Memory B cell (primary cell): ENCODE measurements at places on chromosomes 1 and 21.

- DNase-seq, result peak; percentile 41
Observed at GRCh38 chr1:31955917-31956736, 18.0 kb upstream of the PTP4A2 start.

GRCh38 chr1:109242387-109242786 lies 7.0 kb upstream of the CELSR2 start:
- DNase-seq, result no peak

DNA sequence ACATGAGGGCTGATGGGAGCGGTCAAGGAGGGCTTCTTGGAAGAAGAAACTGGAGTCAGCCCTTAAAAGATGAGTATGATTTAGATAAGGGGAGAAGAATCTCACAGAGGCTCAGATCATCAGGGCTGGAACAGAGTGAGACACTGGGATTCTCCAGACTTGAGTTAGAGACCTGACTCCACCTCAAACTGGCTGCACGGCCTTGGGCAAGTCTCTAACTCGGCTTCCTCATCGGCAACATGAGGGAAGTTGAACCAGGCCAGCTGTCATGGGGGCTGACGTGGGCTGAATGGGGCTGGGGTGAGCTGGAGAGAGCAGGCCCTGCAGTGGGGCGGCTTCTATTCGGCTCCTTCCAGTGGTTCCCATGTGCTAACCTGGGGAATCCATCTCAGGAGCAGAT lies 2.5 kb downstream of the C1QC start:
- no peak for DNase-seq

DNA sequence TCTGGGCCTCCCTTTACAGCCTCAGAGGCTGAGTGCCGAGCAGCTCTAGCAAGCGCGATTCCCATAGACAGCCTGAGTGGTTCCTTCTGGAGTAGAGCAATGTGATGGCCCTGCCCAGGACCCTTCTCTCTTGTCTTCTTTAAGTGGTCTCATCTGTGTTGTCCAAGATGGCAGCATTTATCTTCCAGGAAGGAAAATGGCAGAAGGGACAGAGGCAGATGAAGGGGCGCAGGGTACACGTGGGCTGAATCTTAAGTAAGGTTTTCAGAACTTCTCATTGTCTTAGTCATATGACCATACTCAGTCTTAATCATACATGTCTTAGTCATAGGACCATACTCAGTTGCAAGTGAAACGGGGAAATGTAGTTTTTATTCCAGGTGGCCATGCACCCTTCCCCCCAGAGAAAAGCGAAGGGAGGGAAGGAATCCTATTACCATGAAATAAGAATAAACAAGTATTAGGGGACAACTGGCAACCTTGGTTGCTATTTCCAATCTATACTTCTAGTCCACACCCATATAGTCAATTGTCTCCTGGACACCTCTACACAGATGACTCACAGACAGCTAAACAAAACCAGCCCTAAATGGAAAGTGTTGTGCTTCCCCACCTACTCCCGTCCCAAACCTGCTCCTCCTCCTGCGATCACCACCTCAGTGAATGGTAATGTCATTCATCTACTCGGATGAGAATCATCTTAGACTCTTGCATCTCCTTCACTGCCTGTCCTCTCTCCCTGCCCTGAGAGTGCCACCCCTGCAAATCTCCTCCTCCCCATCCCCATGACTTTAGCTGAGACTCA lies 13.3 kb downstream of the OVAAL start:
- no peak for DNase-seq

- DNase-seq, result no peak
Observed at GRCh38 chr1:53606651-53607051, 132.3 kb downstream of the GLIS1 start.

DNA sequence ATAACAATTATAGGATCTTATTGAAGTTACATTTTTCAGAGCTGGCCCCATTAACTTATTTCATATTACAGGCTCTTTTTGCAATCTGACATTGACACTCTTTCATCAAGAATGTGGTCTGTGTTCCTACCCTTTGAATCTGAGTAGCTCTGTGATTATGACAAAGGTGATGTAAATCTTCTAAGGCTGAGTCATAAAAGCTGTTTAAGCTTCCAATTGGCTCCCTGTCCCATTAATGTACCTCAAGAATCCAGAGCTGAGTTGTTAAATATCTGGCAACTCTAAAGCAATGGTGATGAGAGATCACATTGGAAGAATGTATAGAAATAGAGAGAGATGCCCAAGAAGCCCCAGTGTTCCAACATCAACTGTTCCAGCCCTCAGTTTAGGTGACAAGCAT lies 178.5 kb upstream of the DEPDC1 start:
- DNase-seq, result no peak

DNA sequence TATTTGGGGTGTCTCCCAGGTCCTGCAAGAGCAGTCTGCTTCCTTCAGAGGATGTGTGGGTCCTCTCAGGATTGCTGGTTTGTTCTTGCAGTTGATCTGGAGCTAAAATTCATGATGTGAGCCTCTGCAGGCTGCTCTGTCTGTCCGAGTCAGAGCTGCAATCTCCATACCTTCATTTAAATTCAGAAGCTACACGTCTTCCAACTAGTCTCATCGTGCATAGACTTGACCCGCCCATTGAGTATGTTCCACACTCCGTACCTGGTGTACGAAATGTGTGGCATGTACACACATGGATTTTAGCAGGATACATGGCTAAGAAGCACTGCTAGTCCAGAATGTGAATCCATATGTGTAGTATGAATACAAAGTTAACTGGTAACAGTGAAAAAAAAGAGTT lies 25.0 kb upstream of the RGS2 start:
- no peak for DNase-seq

DNA sequence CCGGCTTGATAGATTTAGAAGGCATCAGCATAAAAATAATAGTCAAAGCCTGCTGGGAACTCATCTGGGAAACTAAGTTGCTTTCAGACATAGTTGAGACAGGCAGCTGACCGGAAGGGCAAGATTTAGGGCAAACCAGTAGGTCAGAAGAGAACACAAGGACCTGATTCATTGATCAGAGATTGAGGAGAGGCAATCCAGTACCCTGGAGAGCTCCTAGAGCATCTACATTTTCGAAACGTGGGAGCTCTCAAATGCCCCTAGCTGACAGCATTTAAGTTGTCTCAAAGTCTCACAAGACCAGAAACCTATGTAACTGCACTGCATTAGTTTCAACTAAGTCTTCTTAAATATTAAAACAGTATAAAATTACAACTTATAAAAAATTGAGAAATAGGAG lies 22.9 kb upstream of the MTF2 start:
- no peak for DNase-seq

DNA sequence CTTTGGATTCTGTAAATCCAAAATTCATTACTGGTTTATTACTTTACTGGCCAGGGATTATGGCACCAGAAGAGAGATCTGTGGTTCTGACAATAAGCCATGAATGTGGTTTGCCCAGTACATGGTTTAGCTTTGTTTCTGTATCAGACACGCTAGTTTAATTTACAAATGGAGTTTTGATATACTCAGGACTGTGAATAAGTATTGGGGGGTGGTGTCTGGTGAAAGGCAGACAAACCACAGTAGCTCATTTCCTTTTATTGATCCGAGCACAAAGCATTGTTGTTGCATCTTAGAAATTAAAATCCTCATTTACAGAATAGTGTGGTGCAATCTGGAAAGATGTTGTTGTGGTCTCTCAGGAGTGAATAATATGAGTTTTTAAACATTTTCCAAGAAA lies 96.0 kb downstream of the ST6GALNAC3 start:
- DNase-seq, result no peak

- DNase-seq, result no peak
Observed at GRCh38 chr1:221089273-221089672, 210.0 kb downstream of the HLX start.

GRCh38 chr1:36699113-36699911 lies 216.6 kb upstream of the CSF3R start:
- DNase-seq, result no peak

DNA sequence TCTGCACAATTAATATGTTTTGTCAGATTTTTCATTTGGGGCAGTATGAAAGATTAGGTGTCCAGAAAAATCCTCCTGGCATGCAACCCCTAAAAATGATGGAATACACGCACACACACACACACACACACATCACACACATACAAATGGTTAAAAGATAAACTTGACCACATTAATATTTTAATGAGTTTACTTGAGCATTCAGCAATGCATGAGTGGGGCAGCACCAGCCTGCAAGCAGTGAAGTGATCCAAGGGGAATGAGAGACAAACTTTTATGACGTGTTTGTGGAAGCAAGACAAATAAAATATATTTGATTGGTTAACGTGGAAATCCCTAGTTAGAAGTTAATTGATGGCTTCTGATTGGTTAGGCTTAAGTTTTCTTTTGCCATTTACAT lies 29.1 kb upstream of the SOAT1 start:
- no peak for DNase-seq

GRCh38 chr1:113507552-113508214 lies 117.4 kb downstream of the MAGI3 start:
- DNase-seq, result no peak

GRCh38 chr1:206786212-206786886 lies 14.1 kb upstream of the IL10 start:
- DNase-seq, result no peak

DNA sequence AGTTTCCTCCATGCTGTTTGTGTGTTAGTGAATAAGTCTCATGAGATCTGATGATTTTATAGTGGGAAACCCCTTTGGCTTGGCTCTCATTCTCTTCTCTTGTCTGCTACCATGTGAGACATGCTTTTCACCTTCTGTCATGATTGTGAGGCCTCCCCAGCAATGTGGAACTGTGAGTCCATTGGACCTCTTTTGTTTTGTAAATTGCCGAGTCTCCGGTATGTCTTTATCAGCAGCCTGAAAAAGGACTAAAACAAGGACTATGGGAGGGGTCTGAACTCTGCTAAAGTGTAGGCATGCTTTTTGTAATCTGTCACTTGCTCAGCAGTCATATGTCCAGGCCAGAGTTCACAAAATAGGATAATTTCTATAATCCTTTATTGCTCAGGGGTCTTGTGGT lies 164.0 kb upstream of the SNX7 start:
- no peak for DNase-seq

- DNase-seq, result no peak
Observed at GRCh38 chr1:168301664-168302320, 21.1 kb downstream of the TBX19 start.

DNA sequence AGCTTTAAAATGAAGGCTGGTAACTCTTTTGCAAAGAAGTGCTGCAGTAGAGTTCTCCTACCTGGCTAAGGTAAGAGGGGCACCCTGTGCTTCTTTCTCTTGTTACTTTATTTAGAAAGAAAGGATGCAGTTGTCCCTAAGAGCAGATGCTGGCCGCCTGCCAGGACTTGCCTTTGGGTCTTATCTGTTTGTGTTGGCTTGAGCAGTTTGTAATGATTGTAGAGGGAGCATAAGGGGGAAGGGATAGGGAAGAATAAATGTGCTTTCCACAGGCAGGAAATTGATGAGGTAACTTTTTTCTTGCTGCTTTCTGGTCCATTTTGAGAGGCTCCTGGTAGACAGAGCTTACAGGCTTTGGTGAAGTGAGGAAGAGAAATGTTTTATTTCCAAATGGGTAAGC lies 229.6 kb downstream of the HHAT start:
- DNase-seq, result no peak

GRCh38 chr21:17911628-17912027 lies 92.5 kb upstream of the C21orf91 start:
- DNase-seq, result no peak

DNA sequence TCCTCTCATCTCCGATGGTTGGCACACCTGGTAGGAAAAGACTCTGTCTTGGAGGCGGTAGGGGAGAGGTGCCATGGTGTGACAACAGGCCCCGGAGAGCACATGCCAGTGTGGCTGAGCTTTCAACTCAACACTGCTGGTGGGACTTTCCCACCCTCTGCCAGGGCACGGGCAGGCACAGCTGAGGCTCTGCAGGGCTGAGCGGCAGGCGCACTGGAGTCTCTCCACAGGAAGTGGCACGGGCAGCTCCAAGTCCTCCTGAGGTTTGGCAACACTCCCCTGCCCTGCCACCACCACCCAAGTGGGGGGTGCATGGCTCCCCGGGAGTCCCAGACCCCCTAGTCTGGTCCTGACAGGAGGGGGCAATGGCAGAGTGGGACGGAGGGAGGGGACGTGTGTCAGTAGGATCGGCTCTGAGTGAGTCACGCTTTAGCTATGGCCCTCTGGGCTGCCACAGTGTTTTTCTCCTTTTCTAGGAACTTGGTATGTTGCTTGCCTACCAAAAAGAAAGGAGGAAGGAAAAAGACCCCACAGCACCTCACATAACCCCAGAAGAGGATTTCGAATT lies 27.3 kb upstream of the EVA1B start:
- no peak for DNase-seq

- no peak for DNase-seq
Observed at GRCh38 chr1:211484755-211485479, 7.0 kb downstream of the RD3 start.
